ENCODE measurements at places on chromosomes 2 and 18.

DNA sequence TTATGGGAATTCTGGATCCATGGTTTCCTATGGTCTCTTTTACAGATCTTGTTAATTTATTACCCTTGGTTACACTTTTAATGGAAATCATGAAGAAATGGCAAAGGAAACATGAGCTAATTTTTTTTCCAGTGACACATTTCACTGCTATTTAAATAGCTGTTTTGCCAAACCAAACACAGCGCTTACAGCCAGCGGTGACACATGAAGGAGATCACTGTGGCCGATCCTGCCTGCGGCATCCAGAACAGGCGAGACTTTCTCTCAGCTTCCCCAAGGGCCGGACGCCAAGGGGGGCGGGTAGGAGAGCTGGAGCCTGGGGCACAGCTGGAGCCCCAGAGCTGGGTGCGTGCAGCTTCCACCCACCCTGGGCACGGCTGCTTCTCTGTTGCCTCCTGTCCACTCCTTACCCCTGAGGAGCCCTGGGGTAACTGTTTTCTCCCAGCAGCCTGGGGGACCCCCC, 81.4 kb upstream of the PKDCC start:
- no peak for DNase-seq

- DNase-seq = no peak
Observed at GRCh38 chr18:33123862-33124518, 316.5 kb downstream of the CCDC178 start.

- no peak for DNase-seq
Observed at GRCh38 chr2:237922641-237923361, 44.0 kb upstream of the UBE2F start.

DNA sequence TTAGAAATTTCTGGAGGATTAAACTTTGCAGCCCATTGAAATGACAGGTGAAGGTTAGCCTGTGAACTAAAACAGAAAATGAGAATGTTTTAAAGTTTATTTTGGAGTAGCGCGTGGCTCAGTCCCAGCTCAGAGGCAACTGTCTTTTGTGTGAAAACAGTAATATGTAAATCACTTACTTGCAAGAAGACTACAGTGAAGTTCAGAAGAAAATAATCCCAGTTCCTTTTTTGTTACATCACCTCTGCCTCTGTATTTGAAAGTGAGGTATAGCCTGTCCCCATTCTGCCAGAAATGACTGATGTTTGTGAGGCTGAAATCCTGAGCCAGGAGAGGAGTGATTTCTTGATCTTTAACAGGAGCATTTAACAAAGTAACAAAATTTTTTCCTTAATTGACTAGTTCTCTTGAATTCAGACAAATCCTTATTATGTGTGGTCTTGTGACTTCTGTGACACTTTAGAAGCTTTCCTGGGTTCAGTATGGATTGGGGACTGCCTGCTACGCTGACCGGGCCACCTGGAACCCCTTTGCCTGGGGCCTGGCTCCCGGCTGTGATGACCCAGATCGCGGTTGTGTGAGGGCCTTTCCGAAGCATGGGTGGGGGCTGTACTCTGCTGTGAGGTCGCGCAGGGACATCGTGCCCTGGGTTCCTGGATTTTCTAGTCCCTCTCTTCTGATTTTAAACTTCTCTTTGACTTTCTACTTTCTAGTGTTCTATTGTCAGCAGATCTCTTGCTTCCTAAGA, 24.3 kb downstream of the TRAPPC12 start:
- DNase-seq = no peak

GRCh38 chr2:207041279-207041678, 102.0 kb downstream of the CPO start:
- DNase-seq = no peak

Data from stimulated activated CD8-positive, alpha-beta memory T cell treated with anti-CD3 and anti-CD28 coated beads, Interleukin-2, amount 100 ng/mL, for 48 hours (primary cell).